ENCODE measurements at places on chromosomes 13 and 19. TPM values are rescaled to one million over a fixed set of nuclear protein-coding genes. Genes with fewer than 3 reads are reported as not detected.
A peak's percentile ranks its signal among the peaks of the same experiment; 100 is the strongest.

GRCh38 chr19:42693760-42694350 is 46.4 kb downstream of the PSG3 start:
- peak; percentile 61 for DNase-seq

DNA sequence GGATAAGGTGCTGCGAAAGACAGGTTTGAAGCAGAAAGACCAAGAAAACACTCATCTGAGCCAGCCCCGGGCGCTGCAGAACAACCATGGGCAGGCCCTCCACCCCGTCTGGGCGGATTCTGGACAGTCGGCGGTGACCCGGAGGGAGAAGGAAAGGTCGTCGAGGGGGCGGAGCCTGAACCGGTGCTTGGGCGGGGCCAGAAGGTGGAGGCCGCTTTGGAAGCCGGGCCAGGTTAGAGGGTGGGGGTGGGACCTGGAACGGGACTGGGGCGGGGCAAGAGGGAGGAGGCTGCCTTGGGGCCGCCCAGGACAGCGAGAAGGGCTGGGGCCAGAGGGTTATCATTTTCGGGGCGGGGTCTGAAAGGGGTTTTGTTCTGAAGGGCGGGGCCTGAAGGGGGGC is 5.0 kb upstream of the ZNF765 start:
- DNase-seq = no peak

The TTYH1 gene
- 0.93 TPM for total RNA-seq

DNA sequence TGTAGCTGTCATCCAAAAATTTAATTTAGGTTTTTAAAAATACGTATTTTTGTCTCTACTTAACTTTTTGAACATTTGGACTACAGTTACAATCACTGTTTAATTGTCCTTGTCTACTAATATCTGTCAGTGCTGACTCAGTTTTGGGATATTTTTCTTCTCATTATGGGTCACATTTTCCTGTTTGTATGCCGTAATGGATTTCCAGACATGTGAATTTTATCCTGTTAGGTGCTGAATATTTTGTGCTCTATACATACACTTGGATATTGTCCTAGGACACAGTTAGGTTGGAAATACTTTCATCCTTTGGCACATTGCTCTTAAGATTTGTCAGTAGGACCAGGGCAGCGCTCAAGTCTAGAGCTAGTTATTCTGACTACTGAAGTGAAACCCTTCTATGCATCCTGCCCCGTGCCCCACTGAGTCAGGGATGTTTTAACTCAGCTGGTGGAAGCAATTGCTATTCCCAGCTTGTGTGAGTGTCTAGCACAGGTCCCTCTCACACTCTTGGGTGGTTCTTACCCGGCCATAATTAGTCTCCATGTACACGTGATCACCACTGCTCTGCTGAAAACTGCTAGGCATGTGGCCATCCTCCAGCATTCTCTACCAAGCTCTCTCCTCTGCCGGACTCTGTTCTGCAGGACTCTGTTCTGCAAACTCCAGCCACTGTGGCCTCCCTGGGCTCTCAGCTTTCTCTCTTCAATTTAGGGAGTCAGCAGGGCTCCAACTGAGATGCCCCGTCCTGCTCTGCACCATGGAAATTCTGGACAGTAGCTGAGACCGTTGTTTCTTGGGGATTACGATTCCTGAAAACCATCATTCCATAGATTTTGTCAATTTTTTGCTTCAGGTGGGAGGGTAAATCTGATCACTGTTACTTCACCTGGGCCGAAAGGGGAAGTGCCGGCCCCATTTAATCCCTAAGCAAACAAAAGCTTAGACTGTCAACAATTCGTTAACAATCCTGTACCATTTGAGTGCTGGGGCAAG is 11.1 kb downstream of the PROZ start:
- no peak for DNase-seq

The PABPC3 gene
- 0.13 TPM for total RNA-seq

All from SK-MEL-5 (cell line).